Left lung (tissue), 14 donors: ENCODE measurements at places on chromosomes 2 and 18. TPM values are rescaled to one million over a fixed set of nuclear protein-coding genes. Genes with fewer than 3 reads are reported as not detected.

The SPP2 gene
- total RNA-seq, result not detected

The STK11IP gene
- total RNA-seq, result 25.1 TPM

The ATP8B1 gene
- 24.0 TPM for total RNA-seq

The INPP5D gene
- 15.3 TPM for total RNA-seq

The GLS gene
- 192 TPM for total RNA-seq

The MAPRE2 gene
- 37.5 TPM for total RNA-seq

The TFCP2L1 gene
- total RNA-seq, result 32.5 TPM

The CETN1 gene
- total RNA-seq, result not detected

The GAD1 gene
- total RNA-seq, result not detected

The KIDINS220 gene
- total RNA-seq, result 62.3 TPM

The MATN3 gene
- 9.1 TPM for total RNA-seq
